Pancreas (tissue), 10 donors: ENCODE measurements at places on chromosomes 1 and 21. TPM values are rescaled to one million over a fixed set of nuclear protein-coding genes. Genes with fewer than 3 reads are reported as not detected.

The TLR5 gene
- total RNA-seq: 4.4 TPM

The TDRD5 gene
- total RNA-seq: 0.23 TPM

The CYP4B1 gene
- not detected for total RNA-seq

The ABCA4 gene
- total RNA-seq: not detected

The S100B gene
- 0.67 TPM for total RNA-seq

The NBPF15 gene
- 16.5 TPM for total RNA-seq

The CCDC27 gene
- not detected for total RNA-seq

The ALX3 gene
- not detected for total RNA-seq

The SLC26A9 gene
- 2.6 TPM for total RNA-seq
